ENCODE measurements at places on chromosomes 1 and 21.

- no peak for DNase-seq
Observed at GRCh38 chr21:18869104-18869503, 465.5 kb upstream of the TMPRSS15 start.

GRCh38 chr1:195335541-195335940 lies 1272.7 kb downstream of the KCNT2 start:
- DNase-seq: no peak

GRCh38 chr1:19435181-19435580 lies 50.2 kb downstream of the CAPZB start:
- DNase-seq: no peak

- no peak for DNase-seq
Observed at GRCh38 chr1:156284112-156284511, at the start of gene TMEM79. Gene TMEM79 (plus strand): TSS chr1:156284325. CDS start chr1:156285227, 902 bp downstream.

DNA sequence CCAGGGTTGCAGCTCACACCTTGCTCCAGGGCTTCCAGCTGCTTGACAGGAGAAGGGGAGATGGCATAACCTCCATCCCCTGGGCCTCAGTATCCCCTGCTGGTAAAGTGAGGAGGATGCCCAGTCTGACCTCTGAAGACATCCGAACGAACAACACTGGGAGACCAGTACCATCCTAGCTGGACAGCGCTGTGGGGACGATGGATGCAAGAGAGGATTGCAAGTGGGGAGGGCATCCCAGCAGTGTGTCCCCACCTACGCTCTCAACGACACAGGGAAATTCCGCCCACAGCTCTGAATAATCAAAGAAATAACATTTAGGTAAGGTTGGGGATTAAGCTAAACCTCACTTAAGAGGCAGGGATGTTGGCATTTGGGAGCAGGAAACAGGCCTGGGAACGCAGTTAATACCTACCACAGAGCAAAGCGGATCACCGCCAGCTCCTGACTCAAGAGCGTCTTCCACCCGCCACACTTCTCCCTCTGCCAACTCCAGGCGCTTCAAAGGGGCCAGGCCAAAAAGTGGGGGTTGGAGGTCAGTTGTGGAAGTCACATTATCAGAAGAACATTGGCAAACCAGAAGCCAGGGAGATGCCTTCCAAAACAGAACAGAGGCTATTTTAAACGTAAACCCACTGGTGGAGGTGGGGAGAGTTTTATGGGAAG lies 47.6 kb downstream of the SSBP3 start:
- DNase-seq: no peak

DNA sequence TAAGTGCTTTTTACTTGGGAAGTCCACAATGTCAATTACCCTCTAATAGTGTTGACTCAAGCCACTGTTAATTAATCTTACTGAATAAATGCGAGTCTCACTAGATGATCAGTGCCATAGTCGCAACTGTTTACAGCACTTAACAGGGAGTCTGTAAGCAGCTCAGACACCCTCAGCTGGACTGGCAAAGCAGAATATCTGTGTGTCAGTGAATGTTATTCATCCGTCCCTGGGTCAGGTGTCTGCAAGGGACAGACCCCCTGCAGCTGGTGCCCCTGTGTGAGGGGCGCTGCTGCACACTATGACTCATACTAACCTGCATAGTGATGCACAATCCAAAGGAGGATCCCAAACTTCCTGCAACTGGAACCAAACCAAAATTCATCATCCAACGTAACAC lies 306.5 kb downstream of the HHIPL2 start:
- no peak for DNase-seq

Data from OCI-M1 (cell line).